MCF 10A (cell line): ENCODE measurements at places on chromosomes 12 and 14. TPM values are rescaled to one million over a fixed set of nuclear protein-coding genes. Genes with fewer than 3 reads are reported as not detected.

GRCh38 chr12:46661110-46661845, 164.5 kb downstream of the SLC38A4 start:
- peaks cover 63% of the 10 kb centered on the region for H3K4me1 ChIP-seq
- H3K27ac ChIP-seq = peak overlapping the region; percentile 80
- peak; percentile 79 for DNase-seq

DNA sequence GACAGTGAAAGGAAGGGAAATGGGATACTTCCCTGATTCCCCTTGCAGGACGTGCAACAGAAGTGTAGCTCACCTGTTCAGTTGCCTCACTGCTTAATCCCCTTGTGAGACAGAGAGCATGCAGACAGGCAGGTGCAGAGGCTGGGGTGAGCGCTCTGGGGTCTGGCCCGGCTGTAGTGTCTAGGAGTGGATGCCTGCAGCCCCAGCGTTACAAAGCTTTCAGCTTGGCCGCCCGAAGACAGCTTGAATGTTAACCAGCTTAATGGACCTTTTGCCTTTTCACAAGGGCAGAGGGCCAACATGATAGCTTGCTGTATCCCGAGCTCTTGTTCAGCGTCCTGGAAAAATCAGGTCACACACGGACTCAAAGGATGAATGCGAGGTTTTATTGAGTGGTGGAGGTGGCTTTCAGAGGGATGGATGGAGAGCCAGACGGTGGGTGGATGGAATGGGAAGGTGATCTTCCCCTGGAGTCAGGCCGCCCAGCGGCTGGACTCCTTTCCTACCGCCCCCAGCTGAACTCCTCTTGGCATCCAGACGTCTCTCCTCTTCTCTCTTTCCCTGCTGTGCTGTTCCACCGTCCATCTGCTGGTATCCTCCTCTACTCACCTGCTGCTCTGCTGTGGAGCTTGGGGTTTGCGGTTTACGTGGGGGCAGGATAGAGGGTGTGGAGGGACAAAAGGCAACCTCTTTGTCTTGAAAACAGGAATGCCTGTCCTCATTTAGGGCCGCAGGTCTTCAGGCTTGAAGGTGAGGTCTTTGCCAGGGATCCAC, 86.2 kb upstream of the RESF1 start:
- H3K4me3 ChIP-seq = no peak overlapping the region
- no peak for DNase-seq
- no peak overlapping the region for H3K27ac ChIP-seq
- H3K36me3 ChIP-seq = no peaks in the 10 kb centered on the region
- H3K4me1 ChIP-seq = peaks cover 11% of the 10 kb centered on the region

- DNase-seq = no peak
- no peaks in the 10 kb centered on the region for H3K27me3 ChIP-seq
- no peak overlapping the region for H3K4me3 ChIP-seq
- peaks cover 12% of the 10 kb centered on the region for H3K4me1 ChIP-seq
- no peaks in the 10 kb centered on the region for H3K36me3 ChIP-seq
Observed at GRCh38 chr14:52026017-52026660, 36.8 kb downstream of the RTRAF start.

GRCh38 chr12:55906056-55906455, 21.6 kb downstream of the PYM1 start:
- peaks cover 12% of the 10 kb centered on the region for H3K4me1 ChIP-seq
- H3K36me3 ChIP-seq = peaks cover 50% of the 10 kb centered on the region
- no peak overlapping the region for H3K4me3 ChIP-seq
- no peak overlapping the region for H3K27ac ChIP-seq

GRCh38 chr14:85911044-85911443, 381.1 kb downstream of the FLRT2 start:
- DNase-seq = no peak
- H3K4me3 ChIP-seq = no peak overlapping the region
- H3K36me3 ChIP-seq = no peaks in the 10 kb centered on the region
- H3K27ac ChIP-seq = no peak overlapping the region
- H3K4me1 ChIP-seq = peaks cover 23% of the 10 kb centered on the region

DNA sequence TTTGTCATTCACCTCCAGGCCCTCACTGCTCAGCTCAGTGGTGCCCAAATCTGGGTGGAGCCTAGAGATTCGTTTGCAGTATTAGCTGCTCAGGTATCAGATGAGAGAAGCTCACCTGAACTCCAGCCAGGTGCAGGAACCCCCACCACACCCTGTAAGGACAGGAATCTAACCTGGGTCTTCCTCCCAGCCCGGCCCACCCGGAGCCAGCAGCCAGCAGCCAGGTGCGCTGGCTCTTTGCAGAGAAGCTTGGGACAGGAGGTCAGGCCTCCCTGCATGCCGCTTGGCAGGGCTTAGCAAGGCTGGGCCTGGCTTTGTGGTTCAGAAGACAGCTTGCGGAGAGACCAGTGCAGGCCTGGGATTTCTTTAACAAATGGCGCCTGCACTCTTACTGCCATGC, 125.6 kb upstream of the MYL2 start:
- H3K36me3 ChIP-seq = no peaks in the 10 kb centered on the region
- H3K27me3 ChIP-seq = no peaks in the 10 kb centered on the region
- H3K27ac ChIP-seq = no peak overlapping the region

DNA sequence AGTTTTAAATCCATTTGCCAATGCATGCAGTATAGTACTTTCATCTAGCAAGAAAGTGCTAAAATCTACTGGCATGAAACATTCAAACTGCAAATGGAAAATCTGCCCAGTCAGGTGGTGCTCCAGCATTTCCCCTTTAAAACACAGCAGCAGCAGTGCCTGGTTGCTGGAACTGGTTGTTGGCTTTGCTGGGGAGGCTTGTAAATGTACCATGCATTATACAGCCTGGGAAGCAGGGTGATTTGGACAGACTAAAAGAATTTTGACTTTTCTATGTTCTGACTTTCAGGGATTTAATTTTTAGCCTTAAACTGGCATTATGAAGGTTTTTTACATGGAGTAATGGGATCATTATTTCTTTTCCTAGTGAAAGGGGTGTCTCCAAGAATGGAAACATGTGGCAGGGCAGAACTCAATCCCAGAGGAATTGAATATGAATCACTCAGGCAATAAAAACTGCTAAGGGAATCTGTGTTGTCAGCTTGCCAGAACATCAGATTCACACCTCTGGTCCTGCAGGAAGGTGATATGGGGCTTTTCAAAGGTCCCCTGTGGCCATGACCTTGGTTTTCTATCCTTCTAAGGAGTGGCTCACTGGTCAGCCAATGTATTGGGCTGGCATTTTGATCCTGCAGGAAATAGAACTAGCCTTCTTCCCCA, 9.0 kb upstream of the PAX9 start:
- peaks cover 5% of the 10 kb centered on the region for H3K4me1 ChIP-seq
- H3K27me3 ChIP-seq = no peaks in the 10 kb centered on the region
- H3K27ac ChIP-seq = no peak overlapping the region
- peaks cover 5% of the 10 kb centered on the region for H3K36me3 ChIP-seq

GRCh38 chr12:22477166-22477893, 67.0 kb downstream of the C2CD5 start:
- H3K27me3 ChIP-seq = no peaks in the 10 kb centered on the region
- peaks cover 16% of the 10 kb centered on the region for H3K36me3 ChIP-seq
- H3K4me3 ChIP-seq = peak overlapping the region; percentile 13
- H3K27ac ChIP-seq = peak overlapping the region; percentile 1
- H3K4me1 ChIP-seq = peaks cover 18% of the 10 kb centered on the region

DNA sequence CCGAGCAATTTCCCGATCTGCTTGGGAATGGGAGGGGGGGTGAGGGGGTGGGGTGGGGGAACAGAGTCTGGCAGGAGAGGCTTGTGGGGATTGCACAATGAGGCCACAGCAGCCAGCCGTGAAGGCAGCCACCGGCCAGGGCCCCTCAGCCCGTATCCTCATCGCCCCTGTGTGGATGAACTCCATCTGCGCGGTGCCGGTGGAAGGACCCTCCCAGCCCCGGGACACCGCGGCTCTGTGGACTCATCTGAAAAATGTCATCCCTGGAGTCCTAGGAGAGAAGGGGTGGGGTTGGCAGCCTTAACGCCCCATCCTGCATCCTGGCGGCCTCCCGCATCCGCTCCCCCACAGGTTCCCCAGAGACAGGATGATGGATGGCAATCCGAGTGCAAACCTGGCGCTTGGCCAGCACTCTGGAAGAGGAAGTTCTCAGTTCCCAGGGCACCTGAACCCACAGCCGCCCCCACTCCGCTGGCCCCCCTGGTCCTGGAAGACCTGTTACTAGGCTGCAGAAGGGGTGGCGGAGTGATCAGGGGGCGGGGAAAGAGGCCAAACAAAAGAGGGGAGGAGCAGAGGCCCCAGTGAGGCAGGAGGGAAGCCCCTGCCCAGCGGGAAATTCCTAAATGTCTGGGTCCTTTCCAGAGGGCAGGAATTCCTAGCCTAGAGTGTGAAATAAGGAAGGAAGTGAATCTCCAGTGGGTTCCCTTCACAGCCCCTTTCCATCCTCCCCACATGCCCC, 1.2 kb upstream of the TNFAIP2 start:
- no peaks in the 10 kb centered on the region for H3K27me3 ChIP-seq
- peaks cover 13% of the 10 kb centered on the region for H3K4me1 ChIP-seq
- peak; percentile 97 for DNase-seq
- no peaks in the 10 kb centered on the region for H3K36me3 ChIP-seq

GRCh38 chr12:94922561-94922960, 80.9 kb downstream of the NDUFA12 start:
- DNase-seq = no peak
- no peaks in the 10 kb centered on the region for H3K4me1 ChIP-seq
- no peaks in the 10 kb centered on the region for H3K27me3 ChIP-seq
- H3K27ac ChIP-seq = no peak overlapping the region

- no peak for DNase-seq
- H3K4me1 ChIP-seq = no peaks in the 10 kb centered on the region
- no peak overlapping the region for H3K27ac ChIP-seq
Observed at GRCh38 chr12:30942486-30942885, 15.9 kb downstream of the TSPAN11 start.

DNA sequence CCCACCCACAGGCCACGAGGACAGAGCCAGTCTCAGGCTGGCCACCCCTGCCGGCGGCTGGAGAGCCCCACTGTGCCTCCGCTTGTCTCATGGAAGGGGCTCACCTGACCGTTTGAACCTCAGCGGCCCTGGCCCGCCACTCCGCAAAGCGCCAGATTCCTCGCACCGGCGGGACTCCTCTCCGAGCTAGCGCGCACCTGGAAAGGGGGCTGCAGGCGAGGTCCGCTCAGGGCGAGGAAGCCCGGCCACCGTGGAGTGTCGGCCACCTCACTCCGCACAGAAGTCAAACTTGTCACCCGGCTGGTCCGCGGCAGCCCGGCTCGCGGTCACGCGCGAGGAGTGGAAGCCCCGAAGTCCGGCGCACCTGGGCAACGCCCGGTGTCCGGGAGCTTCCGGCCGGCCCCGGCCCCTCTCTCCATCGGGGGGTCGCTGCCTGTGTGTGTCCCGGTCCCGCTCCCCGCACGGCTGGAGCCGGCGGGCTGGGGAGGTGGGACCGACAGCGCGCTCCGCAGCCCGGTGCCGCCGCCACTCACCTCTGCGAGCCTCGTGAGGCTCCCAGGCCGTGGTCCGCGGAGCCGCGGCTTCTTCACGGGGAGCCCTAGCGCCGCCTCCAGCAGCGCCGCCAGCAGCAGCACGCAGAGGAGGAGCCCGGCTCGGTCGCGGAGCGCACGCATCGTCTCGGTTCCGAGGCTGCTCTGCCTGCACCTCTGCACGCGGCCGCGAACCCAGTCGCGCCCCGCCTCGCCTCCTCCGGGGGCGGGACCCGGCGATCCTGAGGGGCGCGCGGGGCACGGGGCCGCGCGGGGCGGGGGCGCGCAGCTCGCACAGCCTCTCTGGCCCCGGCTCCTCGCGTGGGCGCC, at the start of gene ISM2:
ISM2 (minus strand) TSS at position 697 of the 860 bp plus-strand sequence; CDS start at position 674, 23 bp downstream.
- no peaks in the 10 kb centered on the region for H3K36me3 ChIP-seq
- no peak for DNase-seq
- no peak within 1 kb of the TSS for H3K27ac ChIP-seq

GRCh38 chr12:94725375-94726168, 75.2 kb upstream of the TMCC3 start:
- H3K36me3 ChIP-seq = no peaks in the 10 kb centered on the region
- H3K4me3 ChIP-seq = no peak overlapping the region
- no peak overlapping the region for H3K27ac ChIP-seq
- no peaks in the 10 kb centered on the region for H3K27me3 ChIP-seq

DNA sequence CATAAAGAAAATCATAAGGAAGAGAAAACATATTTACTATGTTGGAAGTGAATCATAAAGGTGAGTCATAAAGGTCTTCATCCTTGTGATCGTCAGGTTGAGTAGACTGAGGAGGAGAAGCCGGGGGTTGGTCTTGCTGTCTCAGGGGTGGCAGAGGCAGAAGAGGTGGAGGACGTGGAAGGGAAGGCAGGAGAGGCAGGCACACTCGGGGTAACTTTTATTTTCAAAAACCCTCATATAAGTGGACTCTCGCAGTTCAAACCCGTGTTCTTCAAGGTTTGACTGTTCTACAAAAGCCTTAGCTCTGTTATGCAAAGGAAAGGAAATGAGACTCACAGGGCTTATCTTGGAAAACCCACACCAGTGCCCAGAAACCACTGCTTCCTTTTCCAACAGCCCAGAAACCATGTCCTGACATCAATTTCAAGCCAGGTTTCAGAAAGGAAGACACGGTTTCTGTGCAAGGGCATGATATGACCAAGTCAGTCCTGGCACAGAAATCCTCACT, 14.0 kb downstream of the SMCO2 start:
- peaks cover 4% of the 10 kb centered on the region for H3K36me3 ChIP-seq
- peak; percentile 11 for DNase-seq
- H3K4me1 ChIP-seq = peaks cover 6% of the 10 kb centered on the region
- H3K27me3 ChIP-seq = no peaks in the 10 kb centered on the region
- H3K4me3 ChIP-seq = no peak overlapping the region

DNA sequence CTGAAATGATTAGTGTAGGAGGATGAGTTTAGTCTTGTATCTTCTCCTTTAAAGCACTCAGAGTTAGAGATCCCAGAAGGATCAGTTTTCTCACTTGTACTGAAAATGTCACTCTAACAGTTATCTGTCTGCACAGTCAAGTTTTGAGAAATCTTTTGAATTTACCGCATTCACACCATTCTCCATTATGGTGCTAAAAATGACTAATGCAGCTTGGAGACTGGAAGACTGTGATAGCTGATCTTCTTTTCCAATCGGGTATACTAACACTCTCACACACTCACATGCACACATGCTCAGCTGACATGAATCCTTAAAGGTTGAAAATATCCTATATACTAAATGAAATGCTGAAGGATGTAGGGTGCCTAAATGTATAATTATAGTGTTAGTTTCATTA, 65.8 kb downstream of the SLC15A5 start:
- no peak overlapping the region for H3K27ac ChIP-seq
- no peak for DNase-seq
- no peaks in the 10 kb centered on the region for H3K27me3 ChIP-seq
- H3K4me1 ChIP-seq = no peaks in the 10 kb centered on the region
- H3K4me3 ChIP-seq = no peak overlapping the region
- H3K36me3 ChIP-seq = no peaks in the 10 kb centered on the region

GRCh38 chr14:61147831-61148549, 133.1 kb downstream of the TMEM30B start:
- DNase-seq = peak; percentile 91
- peaks cover 7% of the 10 kb centered on the region for H3K36me3 ChIP-seq
- H3K27ac ChIP-seq = peak overlapping the region; percentile 95
- peaks cover 67% of the 10 kb centered on the region for H3K4me1 ChIP-seq
- H3K4me3 ChIP-seq = peak overlapping the region; percentile 33

GRCh38 chr12:79423560-79423959, 267.2 kb downstream of the PAWR start:
- H3K4me1 ChIP-seq = peaks cover 39% of the 10 kb centered on the region
- H3K4me3 ChIP-seq = no peak overlapping the region

The POTEM gene
- not detected in 2 replicates for total RNA-seq

The TMEM116 gene
- total RNA-seq = 13.9 and 15.2 TPM in 2 replicates

The AKAP5 gene
- total RNA-seq = 0.14 and 0.22 TPM in 2 replicates

The PRIM1 gene
- total RNA-seq = 3.5 and 7.8 TPM in 2 replicates

The PLEKHD1 gene
- 0.05 TPM in 1 of 2 replicates, not detected in the other for total RNA-seq

The TMEM229B gene
- 0.17 and 0.37 TPM in 2 replicates for total RNA-seq

The HAL gene
- total RNA-seq = 0.27 and 1.1 TPM in 2 replicates

The C12orf54 gene
- 1.5 and 1.9 TPM in 2 replicates for total RNA-seq

The OTOGL gene
- total RNA-seq = not detected in 2 replicates

The CCDC197 gene
- total RNA-seq = not detected in 2 replicates

The OR4K14 gene
- not detected in 2 replicates for total RNA-seq
